Stimulated activated CD8-positive, alpha-beta memory T cell treated with anti-CD3 and anti-CD28 coated beads, Interleukin-15, amount 100 ng/mL, for 4 hours (primary cell): ENCODE measurements at places on chromosomes 7 and 10.

DNA sequence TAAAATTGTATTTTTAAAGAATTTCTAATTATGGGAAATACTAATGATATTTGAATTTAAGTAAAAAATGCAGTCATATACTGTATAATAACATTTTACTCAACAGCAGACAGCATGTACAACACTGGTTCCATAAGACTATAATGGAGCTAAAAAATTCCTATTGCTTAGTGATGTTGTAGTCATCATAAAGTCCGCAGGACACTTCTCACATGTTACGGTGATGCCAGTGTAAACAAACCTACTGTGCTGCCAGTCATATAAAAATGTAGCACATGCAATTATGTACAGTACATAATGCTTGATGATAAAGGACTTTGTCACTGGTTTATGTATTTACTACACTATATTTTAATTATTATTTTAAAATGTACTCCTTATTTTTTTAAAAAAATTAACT is 629.3 kb downstream of the IPMK start:
- DNase-seq = no peak

- no peak for DNase-seq
These were observed 10.8 kb upstream of the ELN start for GRCh38 chr7:74017125-74017524.

GRCh38 chr10:125165584-125166573 is 5.5 kb upstream of the CTBP2 start:
- DNase-seq = no peak

DNA sequence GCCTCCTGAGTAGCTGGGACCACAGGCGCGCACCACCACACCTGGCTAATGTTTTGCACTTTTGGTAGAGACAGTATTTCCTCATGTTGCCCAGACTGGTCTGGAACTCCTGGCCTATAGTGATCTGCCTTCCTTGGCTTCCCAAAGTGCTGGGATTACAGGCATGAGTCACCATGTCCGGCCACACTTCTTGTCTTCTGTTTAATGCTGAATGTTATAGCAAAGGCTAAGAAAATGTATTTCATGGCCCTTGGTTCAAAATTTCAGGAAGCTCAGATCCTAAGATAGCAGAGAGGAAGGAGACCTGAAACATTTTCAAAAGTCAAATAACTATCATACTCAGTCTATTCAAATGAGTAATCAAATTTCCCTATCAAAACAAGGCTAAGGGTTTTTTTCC is 229.6 kb downstream of the BAMBI start:
- DNase-seq = no peak

DNA sequence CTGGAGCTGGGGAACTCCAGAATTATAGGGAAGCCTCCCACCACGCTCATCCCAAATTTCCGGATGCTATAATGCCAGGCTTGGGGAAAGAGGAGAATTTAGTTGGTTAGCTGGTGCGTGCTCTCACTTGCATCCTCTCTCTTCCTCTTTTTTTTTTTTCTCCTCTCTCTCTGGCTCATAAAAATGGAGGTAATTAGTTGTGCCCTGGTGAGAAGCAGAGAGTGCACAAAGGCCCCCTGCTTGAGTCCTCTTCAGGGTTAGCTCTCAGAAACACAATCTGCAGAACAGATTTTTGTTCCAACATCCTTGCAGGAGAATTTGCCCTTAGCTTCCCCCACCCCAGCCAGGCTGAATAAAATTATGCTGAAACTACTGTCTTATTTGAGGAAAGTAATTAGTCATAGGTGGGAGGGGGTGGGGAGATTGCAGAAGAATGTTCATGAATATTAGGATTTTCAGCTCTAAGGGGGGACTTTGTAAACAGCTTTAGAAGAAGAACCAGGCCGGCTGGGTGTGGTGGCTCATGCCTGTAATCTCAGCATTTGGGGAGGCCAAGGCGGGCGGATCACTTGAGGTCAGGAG is 7.6 kb downstream of the SERPINE1 start:
- DNase-seq = no peak

DNA sequence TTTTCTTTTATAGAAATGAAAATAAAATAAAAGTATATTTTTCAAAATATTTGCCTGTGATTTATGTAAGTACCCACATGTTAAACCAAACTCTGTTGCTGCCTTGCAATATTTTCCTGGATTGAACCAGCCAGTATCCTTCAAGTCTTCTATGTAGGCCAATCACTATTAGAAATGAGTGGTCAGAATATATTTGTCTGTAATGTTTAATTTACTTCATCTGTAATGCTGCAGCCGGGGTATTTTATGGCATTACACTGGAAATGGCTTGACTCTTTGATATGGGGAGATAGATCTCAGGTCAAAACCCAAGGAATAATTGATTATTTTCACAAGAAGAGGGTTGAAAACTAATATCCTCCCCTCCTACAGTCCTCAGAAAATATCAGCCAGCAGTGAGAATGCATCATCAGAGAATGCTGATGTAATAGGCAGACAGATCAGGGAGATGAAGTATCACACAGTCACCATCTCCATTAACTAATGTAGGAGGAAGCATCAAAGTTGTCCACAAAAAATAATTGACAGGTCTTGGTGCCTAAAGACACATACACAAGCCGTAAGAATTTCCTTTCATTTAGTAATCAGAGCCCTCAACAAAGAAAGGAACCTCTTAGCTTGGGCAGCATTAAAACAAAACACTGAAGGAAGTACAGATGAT is 82.5 kb downstream of the VWDE start:
- DNase-seq = no peak

DNA sequence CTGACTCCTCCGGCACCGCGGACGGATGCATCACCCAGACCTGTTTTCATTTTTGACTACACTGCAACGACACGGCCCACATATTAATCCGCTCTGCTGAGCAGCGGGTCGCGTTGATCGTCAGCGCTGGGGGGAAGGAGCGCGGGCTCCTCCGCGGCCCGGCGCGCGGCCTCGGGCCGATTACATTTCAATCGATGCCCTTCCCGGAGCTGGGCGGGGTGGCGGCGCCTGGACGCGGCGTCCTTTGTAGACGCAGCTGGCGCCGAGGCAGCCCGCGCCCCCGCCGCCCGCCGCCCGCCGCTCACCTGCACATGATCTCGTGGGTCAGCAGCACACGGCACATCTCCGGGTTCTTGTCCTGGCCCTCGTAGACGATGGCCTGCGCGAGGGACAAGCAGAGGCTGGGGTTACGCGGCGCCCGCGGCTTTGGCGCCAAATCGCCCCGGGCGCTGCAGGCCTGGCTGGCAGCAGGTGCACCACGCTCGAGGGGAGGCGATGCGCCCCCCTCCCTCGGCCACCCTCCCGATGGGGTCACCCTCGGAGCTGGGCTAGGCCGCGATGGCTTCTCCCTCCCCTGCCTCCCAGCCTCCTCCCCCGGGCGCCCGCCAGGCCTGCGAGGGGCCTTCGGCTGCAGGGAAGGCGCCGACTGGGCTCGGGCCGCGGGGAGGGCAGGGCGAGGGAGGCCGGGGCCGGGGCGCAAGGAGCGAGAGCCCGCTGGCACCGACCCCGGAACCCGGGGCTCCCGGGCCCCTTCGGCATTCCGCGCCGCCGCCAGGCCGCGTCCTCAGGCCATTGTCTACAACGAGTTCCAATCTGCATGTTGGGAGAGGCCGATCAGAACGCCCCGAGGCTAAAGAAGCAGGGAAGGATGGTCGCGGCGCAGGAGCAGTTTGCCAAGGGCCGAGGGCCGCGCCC is 5.2 kb downstream of the EBF3 start:
- no peak for DNase-seq

- DNase-seq = no peak
These were observed 4.2 kb upstream of the KCP start for GRCh38 chr7:128914566-128915151.
